Motor neuron (in vitro differentiated cells): ENCODE measurements at places on chromosomes 16 and 17. TPM values are rescaled to one million over a fixed set of nuclear protein-coding genes. Genes with fewer than 3 reads are reported as not detected.

DNA sequence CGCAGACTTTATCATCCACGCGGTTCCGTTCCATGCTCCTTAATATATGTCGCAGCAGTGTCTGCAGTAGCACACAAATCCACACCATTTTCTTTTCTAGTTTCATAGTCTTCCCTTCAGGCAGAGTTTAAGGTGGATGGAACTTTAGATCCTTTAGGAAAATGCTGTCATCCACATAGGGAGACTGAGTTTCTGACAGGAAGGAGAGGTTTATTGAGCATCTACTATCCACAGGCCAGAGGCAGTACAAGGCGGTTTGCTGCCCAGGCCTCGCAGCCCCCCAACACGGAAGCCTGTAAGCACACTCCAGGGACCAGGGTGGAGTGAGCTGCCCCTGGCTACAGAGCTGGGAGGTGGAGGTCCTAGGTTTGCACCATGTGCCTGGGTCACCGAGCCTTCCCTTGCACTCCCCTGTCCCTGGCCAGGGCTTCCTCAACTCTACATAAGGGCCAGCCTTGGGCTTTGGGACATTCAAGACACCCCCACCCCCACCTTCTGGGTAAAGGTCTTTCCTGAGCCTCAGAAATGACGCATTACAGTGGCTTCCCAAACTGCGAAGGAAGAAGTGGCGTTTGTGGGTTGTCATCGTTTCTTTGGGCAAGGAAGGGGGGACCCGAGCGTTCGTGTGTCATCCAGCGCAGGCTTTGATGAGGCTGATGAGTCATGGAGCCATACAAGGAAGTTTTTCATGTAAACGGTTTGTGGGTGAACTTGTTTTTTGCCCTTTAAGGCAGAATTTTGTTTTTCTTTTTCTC, 146.5 kb upstream of the PLCG2 start:
- no peak for ATAC-seq

- no peak for ATAC-seq
Observed at GRCh38 chr17:20914658-20915057, 128.2 kb downstream of the USP22 start.

DNA sequence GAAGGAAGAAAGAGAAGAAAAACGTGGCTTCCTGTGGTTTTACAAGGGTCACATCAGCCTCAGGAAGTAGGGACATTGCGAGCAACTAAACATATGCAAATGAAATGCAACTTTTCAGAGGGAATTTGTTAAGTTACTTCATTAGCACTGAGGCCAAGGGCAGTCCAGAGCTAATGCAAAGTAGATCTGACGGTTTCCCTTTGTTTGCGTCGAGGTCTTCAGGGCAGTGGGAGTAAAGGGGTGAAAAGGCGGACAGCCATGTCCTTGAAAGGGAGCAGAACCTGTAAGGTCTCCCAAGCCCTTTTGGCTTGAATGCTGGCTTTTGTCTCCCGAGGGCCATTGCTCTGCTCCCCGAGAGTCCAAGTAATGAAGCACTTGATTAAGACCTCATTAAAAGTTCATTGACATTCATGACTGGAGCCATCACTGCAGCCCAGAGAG, 85.0 kb downstream of the PMP22 start:
- ATAC-seq: peak; percentile 77

DNA sequence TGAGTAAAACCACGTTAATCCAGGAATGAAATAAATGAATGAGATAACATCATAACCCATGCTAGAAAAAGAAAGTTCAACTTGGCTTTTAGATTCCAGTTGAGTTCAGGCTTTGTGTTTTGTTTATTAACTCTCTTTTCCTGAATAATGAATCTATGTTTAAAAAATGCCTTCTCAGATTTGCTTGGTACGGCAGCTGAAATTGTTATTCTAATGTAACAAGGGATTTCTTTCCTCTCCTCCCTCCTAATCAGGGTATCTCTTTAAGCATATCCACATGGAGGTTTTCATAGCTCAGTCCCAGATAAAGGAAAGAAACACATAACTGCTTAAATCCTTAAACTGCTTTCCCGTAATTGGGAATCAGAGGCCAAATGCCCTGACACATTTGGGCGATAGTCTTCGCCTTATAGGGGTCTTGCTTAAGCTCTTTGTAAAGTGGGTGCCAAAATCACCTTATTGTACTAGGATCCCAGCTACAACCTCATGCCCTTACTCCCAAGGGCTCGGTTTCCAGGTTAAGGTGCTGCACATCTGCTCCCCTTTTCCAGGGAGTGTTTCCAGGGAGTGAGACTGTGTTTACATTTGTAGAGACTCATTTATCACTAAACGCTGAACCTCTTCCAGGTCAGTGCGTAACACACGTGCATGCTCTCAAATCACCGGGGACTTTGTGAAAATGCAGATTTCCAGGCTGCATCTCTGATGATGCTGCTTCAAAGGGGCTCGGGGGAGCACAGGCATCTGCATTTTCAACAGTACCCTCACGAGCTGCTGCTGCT, 142.8 kb upstream of the FOXF1 start:
- no peak for ATAC-seq

- ATAC-seq: no peak
Observed at GRCh38 chr17:18381158-18381952, 3.8 kb downstream of the EVPLL start.

- ATAC-seq: peak; percentile 16
Observed at GRCh38 chr16:69799611-69800031, 37.5 kb downstream of the WWP2 start.

DNA sequence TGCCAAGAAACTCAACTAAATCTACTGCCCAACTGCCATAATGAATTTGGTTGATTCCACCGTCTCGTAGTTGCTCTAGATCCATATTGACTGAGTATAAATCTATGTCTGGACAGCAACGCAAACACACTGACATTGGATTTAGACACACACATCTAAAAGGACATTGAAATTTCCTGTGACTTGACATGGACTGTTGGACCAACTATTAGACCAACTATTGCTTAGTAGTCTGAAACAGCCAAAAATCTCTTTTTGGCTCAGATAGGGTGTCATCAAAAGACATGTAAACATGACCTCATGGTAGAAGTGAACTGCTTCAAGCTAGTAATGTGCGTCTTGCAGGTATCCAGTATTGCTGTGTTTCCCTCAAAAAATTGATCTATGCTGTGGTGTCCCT, 31.3 kb downstream of the KIAA0513 start:
- no peak for ATAC-seq

GRCh38 chr16:48408688-48409087, 23.5 kb upstream of the SIAH1 start:
- ATAC-seq: no peak

The GJC1 gene
- total RNA-seq: 7.9 and 8.2 TPM in 2 replicates

The PPP1R27 gene
- total RNA-seq: 0.73 and 1.2 TPM in 2 replicates

The TMIGD1 gene
- total RNA-seq: not detected in 2 replicates
